ENCODE measurements at places on chromosomes 3 and 15. TPM values are rescaled to one million over a fixed set of nuclear protein-coding genes. Genes with fewer than 3 reads are reported as not detected.

GRCh38 chr3:46868287-46868686 lies 5.0 kb upstream of the MYL3 start:
- DNase-seq, result peak; percentile 37

- DNase-seq, result no peak
Observed at GRCh38 chr15:83248151-83249029, 36.1 kb downstream of the BNC1 start.

Gene CCR8
- total RNA-seq, result not detected

Gene LARP6
- 44.0 TPM for total RNA-seq

GRCh38 chr15:94576889-94577533 lies 345.6 kb downstream of the MCTP2 start:
- no peak for DNase-seq

DNA sequence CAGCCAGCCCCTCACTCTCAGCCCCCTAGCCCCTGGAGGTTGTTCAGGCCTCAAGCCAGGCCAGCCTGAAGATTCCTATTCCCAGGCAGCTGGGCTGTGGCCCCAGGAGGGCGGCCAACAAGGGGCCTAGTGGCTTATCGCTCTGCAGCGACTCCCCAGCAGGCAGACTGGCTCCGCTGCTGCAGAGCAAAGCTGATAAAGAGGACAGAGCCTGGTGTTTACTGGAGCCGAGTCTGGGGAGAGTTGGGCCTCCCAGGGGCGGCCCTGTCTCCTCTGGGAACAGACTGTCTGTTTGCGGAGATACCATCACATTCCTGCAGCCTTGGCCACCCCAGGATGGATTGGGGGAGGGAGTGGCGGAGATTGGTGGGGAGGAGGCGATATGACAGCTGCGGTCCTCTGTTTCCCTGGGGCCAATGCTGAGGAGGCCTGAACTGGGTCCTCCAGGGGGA lies 22.4 kb upstream of the SMAD6 start:
- peak; percentile 91 for DNase-seq

GRCh38 chr3:43190670-43191069 lies 84.8 kb upstream of the POMGNT2 start:
- DNase-seq, result no peak

Gene TGM5
- total RNA-seq, result not detected

DNA sequence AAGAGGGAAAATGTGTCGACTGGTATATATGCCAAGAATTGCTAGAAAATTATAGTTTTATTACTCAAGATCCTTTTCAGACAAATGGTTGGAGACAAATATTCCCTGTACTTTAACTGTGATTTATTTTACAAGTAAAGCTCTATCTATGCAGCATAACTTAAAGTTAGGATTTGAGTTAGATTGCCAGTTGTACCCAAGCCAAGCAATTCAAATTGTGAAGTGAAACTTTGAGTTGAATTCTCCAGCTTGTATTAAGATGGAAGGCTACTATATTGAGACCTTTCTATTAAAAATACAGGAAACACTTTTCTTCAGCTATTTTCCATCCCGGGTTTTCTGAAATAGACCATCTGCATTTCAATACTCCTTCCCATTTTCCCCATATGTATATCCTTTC lies 333.1 kb upstream of the RBMS3 start:
- DNase-seq, result no peak

Gene MELTF
- total RNA-seq, result 2.0 TPM

GRCh38 chr3:126543457-126544061 lies 15.2 kb downstream of the C3orf22 start:
- DNase-seq, result peak; percentile 2

Gene NR1I2
- total RNA-seq, result not detected

DNA sequence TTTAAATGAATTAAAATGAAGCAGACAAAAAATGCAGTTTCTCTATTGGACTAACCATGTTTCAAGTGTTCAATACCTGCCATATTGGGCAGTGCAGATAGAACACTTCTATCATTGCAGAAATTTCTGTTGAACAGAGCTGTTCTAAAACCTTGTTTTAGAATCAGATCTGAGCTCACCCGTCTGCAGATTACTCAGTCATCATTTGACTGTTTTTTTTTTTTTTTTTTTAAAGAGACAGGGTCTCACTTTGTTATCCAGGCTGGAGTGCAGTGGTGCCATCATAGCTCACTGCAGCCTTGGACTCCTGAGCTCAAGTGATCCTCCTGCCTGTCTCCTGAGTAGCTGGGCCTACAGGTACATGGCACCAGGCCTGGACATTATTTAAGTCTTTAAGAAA lies 128.7 kb downstream of the APBA2 start:
- no peak for DNase-seq

- DNase-seq, result no peak
Observed at GRCh38 chr15:39542385-39543065, 38.4 kb upstream of the THBS1 start.

- DNase-seq, result no peak
Observed at GRCh38 chr15:84736375-84736774, 12.0 kb upstream of the ZNF592 start.

DNA sequence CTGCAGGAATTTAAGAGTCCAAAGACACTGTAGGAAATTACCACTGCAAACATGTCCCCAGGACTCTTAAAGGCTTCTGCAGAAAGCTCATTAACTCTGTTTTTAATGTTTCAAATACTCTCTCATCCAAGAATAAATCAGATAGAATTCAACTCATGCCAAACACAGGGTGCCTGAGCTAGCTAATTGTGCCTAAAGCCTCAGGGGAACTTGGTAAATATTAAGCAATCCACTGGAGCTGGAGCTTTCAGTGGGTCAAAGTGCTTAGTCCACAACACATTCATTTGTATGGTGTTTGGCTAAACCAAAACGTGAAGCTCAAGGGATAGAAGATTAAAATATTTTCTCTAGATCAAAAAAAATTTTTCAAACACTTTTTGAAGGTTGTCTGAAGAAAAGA lies 131.4 kb downstream of the THRB start:
- no peak for DNase-seq

Gene WDR72
- total RNA-seq, result 0.12 TPM

- no peak for DNase-seq
Observed at GRCh38 chr3:172707030-172707429, 3.8 kb downstream of the NCEH1 start.

Gene HRH1
- total RNA-seq, result 1.8 TPM

Gene RAD51
- total RNA-seq, result 0.42 TPM

DNA sequence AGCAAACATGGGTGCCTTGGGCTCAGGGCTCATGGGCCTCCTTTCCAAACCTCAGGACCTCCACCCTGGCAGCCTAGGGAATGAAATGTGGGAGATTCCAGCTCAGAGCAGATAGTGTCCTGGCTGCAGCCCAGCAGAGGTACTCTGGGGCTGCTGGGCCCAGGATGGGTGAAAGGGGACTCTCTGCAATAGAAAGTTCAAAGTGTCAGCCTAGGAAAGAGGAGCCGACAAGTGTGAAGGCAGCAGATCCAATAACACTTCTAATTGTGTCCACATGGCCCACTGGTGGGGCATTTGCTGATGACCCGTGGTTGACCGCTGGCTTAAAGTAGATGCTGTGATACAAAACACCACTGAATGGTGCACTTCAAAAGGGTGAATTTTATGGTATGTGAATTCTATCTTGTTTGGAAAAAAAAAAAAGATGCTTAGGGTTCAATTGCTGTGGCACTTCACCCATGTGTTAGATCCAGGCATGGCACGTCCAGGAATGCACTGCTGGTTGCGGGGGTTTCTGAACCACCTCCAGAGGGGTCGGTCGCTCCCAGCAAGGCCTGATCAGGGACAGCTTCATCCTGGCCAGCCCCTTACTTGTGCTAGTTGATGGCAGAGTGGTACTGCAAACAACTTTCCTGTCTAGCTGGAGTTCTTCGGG lies 20.9 kb downstream of the AMOTL2 start:
- no peak for DNase-seq

DNA sequence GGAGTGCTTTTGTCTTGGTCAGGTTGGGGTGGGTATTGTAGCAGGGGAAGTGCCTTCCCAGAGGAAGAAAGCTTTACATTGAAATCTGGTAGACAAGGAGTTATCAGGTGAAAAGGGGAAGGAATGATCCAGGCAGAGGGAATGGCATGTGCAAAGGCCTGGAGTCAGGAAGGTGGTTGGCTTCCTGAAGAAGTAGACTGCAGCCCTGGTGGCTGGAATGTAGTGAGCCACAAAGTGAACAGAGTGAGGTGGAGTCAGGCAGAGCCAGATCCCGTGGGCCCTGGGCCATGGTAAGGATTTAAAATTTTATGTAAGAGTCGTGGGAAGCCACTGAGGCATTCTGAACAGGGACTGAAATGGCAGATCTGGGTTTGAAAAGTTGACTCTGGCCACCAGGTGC lies 58.3 kb downstream of the RAB11A start:
- DNase-seq, result no peak

- no peak for DNase-seq
Observed at GRCh38 chr3:108088697-108089096, 2.1 kb downstream of the CD47 start.

- no peak for DNase-seq
Observed at GRCh38 chr3:130514681-130515080, 2.3 kb upstream of the COL6A6 start.

DNA sequence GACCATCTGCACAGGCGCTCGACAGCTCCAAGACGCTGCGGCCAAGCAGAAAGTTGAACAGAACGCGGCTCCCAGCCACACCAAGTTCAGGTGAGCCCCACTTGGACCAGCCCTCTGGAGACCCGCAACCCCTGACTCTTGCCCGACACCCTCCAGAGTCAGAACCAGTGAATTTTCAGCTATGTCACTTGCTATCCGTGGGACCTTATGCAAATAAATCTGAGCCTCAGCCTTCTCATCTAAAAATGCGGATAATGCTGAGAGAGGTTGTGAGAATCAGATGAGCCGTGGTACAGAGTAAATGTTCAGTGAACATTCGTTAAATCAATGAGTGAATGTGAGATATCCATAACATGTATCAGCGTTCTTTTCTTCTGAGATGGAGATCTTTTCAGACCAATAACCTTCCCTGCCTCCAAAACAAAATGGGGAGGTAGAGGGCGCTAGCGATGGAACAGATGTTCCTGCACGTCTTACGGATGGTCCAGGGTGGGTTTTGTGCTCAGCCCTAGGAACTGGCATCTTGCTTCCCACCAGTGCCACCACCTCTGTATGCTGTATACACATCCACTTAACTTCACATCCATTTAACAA lies 524 bp downstream of the MRPS11 start:
- no peak for DNase-seq

Gene FSTL1
- 490 TPM for total RNA-seq

DNA sequence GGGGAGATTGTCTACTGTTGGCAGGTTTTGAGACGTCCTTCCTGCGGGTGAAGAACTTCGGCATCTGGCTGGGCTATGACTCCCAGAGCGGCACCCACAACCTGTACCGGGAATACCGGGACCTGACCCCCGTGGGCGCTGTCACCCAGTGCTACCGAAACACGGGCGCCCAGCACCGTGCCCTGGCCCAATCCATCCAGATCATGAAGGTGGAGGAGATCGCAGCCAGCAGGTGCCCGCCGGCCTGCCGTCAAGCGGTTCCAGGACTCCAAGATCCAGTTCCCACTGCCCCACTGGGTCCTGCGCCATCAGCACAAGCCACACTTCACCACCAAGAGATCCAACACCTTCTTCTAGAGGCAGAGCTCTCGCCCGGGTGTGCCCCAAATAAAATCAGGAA lies 194.9 kb upstream of the EPHA6 start:
- no peak for DNase-seq

GRCh38 chr3:181326637-181327223 lies 337.2 kb upstream of the DNAJC19 start:
- DNase-seq, result peak; percentile 9

DNA sequence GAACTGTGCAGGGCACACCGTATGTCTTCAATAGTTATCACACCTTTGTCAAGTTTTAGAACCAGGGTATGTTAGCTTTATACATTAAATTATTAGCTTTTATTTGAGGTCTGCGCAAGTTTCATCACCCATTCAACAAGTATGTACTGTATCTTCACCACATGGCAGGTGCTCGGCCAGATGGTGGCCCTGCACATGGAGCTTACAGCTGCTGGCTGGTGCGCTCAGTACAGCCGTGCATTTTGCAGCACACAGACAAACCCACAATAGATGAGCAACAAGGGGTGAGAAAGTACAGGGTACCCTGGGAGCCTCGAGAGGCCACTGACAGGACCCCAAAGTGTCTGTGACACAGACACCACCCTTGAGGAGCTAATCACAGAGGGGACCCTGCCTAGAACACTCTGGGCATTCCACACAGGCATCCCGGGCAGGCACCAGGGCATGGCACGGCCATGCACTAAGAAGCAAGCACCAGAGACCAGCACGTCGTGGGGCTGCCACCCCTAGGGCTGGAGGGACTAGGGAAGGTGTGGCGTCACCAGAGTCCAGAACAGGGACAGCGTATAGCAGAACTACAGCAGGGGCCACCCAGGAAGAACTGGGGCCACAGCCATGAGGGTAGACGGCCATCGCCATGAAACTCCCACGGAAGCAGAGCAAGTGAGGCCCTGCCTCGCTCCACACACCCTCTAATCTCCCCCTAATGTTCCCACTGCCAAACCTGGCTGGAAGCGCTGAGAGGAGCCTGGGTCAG lies 27.4 kb downstream of the ZXDC start:
- no peak for DNase-seq

- no peak for DNase-seq
Observed at GRCh38 chr3:59658274-59658673, 608.4 kb upstream of the CFAP20DC start.

DNA sequence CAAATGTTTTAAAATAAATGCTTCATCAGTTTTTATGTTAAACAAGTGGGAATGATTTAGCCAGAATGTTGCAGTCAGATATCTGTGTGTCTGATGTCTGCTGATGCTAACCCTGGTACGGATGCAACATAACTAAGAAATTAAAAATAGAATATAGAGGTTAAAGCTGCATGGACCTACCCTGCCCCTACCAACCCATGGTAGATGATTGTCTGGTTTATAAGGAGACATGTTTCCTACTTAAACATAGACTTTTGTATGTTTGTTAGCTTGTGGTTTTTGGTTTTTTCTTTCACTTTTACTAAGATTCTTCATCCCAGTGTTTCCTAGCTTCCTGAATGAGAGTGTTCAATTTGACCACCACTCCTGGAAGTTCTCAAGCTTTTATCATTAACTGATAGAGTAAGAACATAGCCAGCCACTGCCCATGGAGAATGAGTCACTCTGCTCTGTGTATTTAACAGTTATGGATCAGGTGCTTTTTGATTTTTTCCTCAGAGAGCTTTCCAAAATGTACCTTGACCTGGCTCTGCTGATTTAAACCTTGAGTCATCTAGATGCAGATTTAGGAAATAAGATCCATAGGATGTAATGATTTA lies 70.7 kb upstream of the VEPH1 start:
- DNase-seq, result no peak

Gene DLL4
- total RNA-seq, result 7.3 TPM

Gene CHST2
- 3.3 TPM for total RNA-seq

Gene CYP8B1
- total RNA-seq, result not detected

DNA sequence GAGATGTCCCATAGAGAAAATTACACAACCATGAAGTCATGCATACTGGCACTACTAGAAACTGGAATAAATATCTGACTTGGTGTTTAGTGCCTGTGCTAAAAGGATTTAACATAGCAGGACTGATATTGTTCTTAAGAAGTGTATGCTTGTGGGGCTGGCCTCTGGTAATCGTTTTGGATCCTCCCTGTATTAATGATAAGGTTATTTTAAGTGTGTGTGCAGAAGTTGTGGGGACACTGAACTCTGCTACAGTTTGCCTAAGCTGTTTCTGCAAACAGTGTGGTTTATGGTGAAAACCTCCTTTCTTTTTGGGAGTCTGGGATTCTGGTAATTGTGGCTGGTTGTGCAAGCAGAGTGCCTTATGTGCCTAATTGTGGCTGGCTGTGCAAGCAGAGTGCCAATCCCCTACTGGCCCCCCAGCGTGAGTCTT lies 120.8 kb downstream of the CLASP2 start:
- no peak for DNase-seq
